T-cell (primary cell): ENCODE measurements at places on chromosomes 5 and 9. TPM values are rescaled to one million over a fixed set of nuclear protein-coding genes. Genes with fewer than 3 reads are reported as not detected.

- no peak for DNase-seq
Measured at GRCh38 chr5:89932771-89933181, 476.8 kb downstream of the CETN3 start.

- no peak for DNase-seq
Measured at GRCh38 chr5:172571413-172571812, 69.7 kb upstream of the NEURL1B start.

PCDHGA2 gene
- not detected for total RNA-seq

GRCh38 chr9:4739587-4740387, 1.2 kb downstream of the AK3 start:
- DNase-seq: no peak

GRCh38 chr9:125538092-125538473, 168.9 kb downstream of the MAPKAP1 start:
- DNase-seq: no peak

MYMK gene
- not detected for total RNA-seq

GRCh38 chr5:42605490-42605889, 151.1 kb upstream of the CCDC152 start:
- no peak for DNase-seq

- DNase-seq: no peak
Measured at GRCh38 chr9:128636024-128636390, 20.6 kb downstream of the DYNC2I2 start.

PCDH1 gene
- 0.23 TPM for total RNA-seq

NACC2 gene
- 4.2 TPM for total RNA-seq

DMRT1 gene
- not detected for total RNA-seq
